ENCODE measurements at places on chromosomes 1 and 21.

GRCh38 chr21:8993943-8994639 lies 1527.3 kb upstream of the TPTE start:
- peak; percentile 21 for DNase-seq

DNA sequence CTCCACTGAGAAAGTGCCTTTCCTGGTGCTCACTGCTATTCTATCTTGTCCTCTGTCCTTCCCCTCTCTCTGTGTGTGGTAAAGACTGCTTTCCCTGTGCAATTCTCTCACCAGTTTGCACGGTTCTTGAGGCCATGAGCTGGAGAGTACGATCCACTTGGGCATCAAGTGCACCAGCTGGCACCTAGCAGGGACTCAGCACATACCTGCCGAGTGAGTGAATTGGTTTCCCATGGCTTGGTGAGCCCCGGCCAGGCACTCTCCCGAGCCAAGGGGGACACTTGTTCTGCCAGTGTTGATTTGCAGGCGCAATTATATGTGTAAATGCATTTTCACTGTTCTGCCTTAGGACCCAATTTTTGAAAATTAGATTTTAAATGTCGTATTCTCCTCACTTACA lies 313.5 kb downstream of the DISC1 start:
- DNase-seq, result peak; percentile 58

DNA sequence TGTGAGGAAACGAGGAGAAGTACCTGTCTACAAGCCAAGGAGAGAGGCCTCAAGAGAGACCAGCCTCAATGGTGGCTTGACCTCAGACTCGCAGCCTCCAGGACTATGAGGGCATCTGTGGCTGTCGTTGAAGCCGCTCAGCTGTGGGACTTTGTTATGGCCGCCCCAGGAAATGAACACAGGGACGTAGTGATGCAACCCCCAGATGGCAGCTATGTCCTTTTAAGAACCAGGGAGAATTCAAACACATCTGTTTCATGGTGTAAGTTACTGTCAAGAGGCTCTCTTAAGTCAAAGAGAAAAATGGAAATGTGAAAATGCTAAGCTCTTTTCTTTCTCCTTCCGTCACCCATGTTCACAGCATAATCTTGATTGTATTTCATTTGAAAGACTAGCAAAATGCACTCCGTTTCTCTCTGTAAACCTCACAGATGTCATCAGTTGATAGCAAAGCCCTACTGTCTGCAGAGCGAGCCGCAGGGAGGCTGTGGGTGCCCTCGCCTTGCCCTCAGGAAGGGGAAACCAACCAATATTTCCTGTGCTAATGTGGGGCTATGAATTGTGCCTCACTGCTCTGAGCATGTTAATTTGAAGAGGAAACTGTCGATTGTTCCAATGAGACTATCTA lies 21.3 kb downstream of the UBASH3A start:
- no peak for DNase-seq

DNA sequence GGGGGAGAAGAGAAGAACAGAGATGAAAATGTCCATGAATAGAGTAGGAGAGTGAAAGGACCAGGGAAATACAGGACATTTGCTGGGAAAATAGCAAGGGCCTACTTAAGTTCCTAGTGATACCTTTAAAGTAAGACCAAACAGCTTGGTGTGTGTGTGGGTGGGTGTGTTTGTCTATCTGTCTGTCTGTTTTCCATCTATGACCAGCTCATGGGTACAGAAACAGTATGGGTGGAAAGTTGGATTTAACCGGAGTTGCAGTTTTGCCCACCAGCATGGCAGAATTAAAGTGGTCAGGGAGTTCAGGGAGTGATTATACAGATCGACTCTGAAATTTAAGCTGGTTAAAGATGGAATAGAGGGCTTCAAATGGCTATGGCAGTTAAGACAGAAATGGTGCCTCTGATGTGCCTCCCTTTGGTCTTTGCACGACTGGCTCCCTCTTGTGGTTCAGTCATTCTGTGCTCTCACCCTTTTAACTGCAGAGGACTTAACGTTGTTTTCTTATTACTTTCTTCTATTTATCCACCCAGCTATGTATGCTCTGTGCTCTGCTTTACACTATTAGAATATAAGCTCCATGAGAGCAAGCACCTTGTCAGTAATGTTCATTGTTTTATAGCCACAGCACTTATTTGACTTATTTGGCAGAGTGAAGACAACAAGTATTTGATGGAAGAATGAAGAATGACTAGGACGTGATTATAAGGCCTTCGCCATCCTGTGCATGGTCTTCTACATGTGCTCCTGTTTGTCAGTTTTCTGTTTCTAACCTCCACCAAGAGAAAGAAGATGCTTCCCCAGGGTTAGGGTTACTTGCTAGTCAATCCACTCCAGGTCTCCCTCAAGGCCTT lies 72.7 kb upstream of the AK4 start:
- peak; percentile 87 for DNase-seq

DNA sequence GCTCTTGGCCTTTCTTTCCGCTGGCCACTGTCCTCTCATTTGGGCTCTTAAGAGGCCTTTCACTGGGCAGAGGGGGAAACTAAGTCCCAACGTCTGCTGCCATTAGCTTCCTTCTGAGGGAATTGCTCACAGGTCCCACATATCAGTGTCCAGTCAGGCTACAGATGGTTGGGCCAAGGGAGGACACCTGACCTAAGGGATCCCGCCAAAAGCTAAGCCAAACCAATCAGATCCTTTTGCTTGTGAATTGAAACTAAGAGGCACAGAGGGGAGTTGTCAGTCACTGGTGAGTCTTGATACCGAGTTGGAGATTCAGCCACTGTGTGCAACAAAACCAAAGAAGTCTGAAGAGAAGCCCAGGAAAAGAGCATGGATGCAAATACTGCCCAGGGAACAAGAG lies 5.7 kb upstream of the NT5C1A start:
- DNase-seq, result no peak

DNA sequence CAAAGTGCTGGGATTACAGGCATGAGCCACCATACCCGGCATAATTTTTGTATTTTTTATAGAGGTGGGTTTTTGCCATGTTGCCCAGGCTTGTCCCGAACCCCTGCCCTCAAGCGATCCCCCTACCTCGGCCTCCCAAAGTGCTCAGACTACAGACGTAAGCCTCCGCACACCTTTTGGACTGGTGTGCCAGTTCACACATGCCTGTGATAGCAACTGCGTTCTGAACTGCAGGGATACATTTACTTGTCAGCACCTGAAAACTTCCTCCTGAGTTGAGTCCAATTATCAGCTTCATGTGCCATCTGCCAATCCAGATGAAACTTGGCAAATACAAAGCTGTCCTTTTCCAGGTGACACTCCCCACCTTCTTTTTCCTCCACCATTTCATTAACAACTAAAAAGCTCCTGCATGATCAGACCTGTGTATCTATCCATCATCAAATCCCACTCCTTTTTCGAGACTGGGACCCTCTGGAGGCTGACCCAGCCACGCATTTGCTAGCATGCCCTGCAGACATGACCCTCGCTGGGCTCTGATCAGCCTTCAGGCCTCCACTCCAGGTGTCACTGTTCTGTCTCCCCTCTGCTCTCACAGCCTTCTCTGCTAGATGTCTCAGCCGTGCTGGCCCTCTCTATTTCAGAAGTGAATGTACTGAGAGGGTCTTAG lies 2.1 kb upstream of the DEGS1 start:
- DNase-seq, result no peak

- DNase-seq, result no peak
Observed at GRCh38 chr1:247102381-247102780, 1.8 kb downstream of the ZNF669 start.

DNA sequence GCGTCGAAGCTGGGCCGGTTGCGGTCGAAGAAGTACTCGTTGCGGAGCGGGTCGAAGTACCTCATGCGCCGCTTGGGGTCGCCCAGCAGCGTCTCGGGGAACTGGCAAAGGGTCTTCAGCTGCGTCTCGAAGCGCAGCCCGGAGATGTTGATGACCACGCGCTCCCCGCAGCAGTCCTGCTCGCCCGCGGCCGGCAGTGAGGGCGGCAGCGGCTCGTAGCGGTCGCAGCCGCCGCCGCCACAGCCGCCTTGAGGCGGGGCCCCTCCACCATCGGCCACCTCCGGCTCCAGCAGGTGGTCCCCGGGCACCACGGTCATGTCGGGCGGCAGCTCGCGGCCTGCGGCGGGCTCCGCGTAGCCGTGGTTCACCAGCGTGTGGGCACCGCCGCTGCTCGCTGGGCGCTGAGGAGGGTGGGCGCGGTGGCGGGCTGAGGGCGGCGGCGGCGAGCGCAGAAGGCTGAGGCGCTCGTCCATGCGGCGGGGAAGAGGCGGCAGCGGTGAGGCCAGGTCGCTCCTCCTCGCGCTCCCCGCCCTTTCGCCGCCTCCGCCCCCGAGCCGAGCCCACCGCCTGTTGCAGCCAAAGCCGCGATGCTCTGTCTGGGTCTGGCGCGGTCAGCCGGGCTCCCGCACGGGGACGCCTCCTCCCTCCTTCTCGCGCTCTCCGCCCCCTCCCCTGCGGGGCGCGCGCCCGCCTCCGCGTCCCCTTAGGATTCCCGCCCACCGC lies at the start of gene KCNA3:
TSS of gene KCNA3 (minus strand) at position 604 of the 723 bp plus-strand sequence. CDS start at position 473, 131 bp downstream.
- DNase-seq, result peak; percentile 25

DNA sequence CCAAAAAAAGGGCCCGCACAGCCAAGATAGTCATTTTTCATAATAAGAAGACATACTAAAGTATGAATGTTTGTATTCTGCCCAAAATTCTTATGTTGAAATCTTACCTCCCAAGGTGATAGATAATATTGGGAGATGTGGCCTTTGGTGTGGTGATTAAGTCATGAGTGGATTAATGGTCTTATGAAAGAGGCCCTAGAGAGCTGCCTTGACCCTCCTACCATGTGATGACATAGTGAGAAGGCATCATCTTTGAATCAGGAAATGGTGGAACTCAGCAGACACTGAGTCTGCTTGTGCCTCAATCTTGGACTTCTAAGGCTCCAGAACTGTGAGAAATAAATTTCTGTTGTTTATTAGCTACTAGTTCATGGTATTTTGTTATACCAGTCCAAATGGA lies 11.8 kb upstream of the RNPC3 start:
- no peak for DNase-seq

GRCh38 chr1:245129319-245130240 lies 25.2 kb upstream of the KIF26B start:
- no peak for DNase-seq

All from NCI-H510A treated with DMSO at 0.1 percent for 48 hours (cell line).